ENCODE measurements at places on chromosomes 11 and 22.

DNA sequence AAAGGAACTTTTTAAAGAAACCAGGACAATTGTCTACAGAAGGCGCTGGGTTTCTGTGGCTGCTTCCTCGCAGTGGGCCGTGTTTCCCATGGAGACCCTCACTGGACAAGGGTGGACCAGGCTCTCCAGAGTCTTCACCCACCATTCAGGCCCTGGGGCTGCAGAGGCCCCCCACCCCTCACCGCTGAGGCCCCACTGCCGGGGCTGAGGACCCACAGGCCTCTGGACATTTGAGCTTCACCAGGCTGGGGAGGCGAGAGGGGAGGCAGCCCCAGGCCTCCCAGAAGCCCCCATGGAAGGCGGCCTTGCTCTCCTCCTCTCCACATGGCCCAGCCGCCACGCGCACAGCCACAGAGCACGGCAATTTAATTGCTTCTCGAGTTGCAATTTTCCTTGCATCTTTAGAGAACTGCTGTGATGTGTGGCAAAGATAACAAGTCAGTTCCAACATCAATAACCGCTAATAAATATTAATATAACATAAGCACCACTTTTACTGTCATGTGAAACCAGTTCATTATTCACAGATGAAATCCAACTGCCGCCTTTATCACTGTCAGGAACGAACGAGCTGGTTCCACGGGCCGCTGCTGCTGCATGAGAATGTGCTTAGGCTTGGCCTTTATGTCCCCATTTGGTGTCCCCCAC, 81.0 kb downstream of the PHF21B start:
- DNase-seq, result no peak

- DNase-seq, result no peak
These were observed 673.3 kb downstream of the CNTN5 start for GRCh38 chr11:99693941-99694492.

- no peak for DNase-seq
These were observed 11.0 kb downstream of the SULT4A1 start for GRCh38 chr22:43851058-43851978.

GRCh38 chr22:20867179-20868024, 8.6 kb downstream of the SNAP29 start:
- DNase-seq, result no peak

- DNase-seq, result no peak
These were observed 540.8 kb downstream of the SOX6 start for GRCh38 chr11:15815246-15816195.

GRCh38 chr11:80350541-80350940, 909.7 kb upstream of the TENM4 start:
- DNase-seq, result no peak

DNA sequence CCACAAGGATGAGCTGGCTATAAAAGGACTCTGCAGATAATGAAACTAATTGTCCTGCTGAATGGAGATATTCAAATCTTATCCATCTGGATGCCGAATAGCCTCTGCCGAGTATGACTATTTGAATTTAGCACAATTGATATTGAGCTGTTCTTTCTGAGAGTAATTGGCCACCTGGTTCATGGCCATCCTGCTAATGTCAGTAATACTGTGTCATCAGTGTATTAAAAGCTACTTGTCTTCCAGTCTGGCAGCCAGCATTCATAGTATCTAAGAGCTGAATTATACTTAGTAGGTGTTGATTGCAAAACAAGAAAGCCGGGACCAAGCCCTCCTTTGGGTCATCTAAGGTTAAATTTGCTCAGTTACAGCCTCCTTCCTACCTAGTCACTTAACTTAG, 310.7 kb upstream of the NCAM1 start:
- DNase-seq, result no peak

- no peak for DNase-seq
These were observed 220.8 kb downstream of the RAB38 start for GRCh38 chr11:87954476-87954875.

DNA sequence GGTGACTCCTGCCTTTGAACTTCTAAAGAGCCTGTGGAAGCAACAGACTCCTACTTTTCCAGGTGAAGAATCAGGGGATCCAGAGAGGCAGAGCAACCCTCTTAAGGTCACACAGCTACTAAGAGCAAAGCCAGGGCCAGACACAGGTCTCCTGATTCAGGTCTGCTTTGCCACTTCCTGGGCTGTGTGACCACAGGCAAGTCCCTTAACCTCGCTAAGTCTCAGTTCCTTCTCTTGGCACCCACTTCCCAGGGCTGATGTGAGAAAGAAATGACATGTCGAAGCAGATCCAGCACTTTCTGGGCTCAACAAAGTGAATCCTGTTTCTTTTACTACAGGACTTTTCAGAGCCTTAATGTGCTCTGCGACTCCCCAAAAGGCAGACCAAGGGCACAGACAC, 30.2 kb downstream of the UQCR10 start:
- DNase-seq, result no peak

GRCh38 chr11:115241899-115242298, 262.3 kb downstream of the CADM1 start:
- no peak for DNase-seq

GRCh38 chr11:11211888-11212287, 141.2 kb downstream of the CSNK2A3 start:
- no peak for DNase-seq

DNA sequence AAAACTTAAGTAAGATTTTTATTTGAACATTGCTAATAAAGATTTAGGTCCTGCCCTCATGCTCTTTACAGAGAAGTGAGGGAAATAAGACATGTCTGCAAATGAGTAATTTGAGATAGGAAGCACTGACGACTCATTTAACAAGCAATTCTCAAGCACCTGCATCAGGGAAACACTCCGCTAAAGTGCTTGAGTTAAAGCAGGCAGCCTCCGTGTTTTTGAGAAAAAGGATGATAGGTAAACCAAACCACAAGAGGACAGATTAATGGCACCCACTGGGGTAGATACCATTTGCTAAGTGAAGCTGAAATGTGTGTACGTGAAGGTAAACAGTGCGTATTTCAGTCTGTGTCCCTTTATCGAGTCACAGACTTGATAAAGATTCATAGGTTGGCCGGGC, 184.6 kb upstream of the CARD18 start:
- no peak for DNase-seq

DNA sequence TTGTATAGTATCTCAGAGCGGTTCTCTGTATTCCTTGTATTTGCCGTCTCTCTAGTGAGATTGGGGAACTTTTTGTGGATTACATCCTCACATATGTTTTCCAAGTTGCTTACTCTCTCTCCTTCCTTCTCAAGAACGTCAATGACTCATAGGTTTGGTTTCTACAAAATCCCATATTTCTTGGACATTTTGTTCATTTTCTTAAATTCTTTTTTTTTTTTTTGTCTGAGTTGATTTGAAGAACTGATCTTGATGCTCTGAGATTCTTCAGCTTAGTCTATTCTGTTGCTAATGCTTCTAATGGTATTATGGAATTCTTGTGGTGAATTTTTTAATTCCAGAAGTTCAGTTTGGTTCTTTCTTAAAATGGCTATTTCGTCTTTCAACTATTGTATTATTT, 28.4 kb upstream of the SLN start:
- no peak for DNase-seq

DNA sequence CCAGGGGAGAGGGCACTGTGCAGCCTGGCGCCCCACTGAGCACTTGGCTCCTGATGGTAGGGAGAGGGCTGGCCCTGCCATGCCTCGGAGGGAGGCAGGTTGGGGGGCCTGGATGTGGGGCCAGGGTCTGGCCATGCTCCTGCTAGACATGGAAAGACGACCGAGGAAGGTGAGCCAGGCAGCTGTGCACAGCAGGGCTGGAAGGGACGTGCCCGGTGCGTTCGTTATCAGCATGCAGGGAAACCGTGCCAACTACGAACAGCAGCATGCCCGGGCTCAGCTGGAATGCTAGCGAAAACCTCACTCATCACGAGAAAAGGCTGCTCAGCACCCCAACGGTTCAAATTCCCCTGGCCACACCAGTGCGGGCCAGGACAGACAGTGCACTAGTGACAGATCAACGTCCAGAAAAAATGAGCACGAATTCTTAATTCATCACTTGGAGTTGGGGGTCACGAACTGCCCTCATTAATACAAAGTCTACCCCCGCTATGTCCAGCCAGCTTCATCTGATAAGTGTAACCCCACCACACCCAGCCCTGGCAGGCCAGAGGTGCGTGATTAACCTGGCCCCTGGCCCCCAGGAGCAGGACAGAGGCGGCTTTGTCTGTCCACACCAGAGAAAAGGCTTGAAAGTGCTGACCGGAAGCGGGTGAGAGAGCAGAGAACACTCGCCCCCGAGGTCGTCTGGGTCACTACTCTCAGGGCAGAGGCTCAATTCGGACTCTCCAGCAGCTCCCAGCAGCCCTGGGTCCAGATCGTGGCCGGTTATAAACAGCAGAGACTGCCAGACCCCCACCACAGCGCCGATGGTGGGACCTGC, 84.2 kb downstream of the CELSR1 start:
- DNase-seq, result no peak

DNA sequence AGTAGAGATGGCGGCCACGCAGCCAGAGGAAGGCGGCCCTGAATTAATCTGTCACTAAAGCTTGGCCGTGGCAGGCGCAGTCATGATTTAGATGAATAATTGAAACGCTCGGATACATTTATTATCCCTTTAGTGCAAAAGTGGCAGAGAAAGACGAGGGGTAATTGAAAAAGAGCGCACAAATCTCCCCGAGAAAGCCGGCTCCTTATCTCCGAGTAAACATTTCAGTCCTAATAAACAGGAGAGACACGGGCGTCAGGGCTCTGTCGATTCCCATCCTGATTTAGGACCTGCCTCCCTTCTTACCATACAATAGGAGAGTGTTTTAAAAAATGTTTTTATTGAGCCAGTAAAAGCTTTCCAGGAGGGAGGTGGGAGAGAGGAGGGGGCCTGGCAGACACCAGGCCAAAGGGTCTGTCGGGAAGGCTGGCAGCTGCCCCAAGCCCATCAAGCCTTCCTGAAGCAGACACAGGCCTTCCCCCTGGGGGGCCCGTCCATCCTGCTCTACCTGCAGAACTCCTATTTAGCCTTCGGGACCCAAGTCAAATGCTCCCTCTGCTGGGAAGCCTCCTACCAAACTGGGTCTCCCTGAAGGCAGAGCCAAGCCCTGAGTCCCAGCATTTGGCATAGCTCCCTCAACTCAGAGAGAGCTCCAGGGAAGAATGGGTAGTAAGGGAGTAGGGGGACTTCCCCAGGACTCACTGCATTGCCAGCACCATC, 22.8 kb downstream of the OTUB1 start:
- DNase-seq, result no peak

GRCh38 chr22:38923463-38924346, 33.7 kb upstream of the APOBEC3A start:
- DNase-seq, result no peak

DNA sequence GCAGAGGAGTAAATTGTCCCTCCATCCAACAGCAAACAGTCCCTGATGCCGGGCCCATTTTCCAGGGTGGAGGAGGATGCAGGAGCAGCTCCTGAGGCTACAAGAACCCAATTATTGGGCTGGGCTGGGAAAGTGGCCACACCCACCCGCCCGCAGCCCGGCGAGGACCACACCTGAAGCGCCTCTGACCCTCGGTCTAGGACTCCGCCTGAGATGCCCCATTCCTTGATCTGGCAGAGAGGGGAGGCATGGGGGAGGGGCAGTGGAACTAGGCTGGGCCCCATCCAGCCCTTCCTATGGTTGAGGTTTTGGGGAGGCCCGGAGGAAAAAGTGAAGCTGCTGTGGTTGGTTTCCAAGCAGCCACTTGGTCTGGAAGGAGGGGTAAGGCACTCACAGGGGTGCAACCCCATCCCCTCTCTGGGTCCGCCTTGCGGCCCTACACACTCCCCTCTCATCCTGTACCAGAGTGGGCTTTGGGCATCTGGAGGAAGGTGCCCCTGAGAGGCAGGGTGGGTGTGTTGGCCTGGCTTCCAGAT, 2.4 kb upstream of the LGALS1 start:
- DNase-seq, result no peak

GRCh38 chr22:19827341-19828034, 27.2 kb downstream of the GNB1L start:
- DNase-seq, result no peak

- DNase-seq, result no peak
These were observed 53.5 kb downstream of the ISX start for GRCh38 chr22:35119494-35119893.

DNA sequence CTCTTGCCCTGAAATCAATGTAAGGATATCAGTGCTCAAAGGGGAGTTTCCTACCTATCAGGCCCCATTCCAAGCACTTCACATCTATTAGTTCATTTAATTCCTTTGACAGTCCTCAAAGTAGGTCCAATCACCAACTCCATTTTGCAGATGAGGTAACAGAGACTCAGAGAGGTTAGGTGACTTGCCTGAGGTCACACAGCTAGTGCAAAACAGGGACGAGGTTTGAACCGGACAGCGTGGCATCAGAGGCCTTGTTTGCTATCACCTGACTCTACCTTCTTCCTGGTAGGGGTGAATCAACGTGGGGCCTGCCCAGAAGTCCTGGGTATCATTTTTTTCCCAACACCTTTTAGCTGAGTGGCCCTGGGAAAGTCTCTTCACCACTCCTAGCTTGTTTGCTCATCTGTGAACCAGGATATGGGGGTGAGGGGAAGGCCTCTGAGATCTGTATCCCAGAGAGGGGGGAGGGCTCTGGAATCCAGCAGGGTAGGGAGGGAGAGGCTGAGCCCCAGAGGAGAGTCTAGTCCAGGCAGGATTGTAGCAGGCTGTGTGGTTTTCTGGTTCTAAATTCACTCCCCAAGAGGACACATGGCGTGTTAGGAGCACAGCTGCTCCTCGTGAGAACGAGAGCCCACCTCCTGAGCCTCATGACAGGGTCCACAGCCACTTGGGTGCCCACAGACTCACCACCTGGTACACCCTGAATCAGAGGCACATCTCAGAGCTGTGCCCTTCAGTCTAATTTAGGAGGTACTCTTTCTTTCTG, 174.7 kb downstream of the MN1 start:
- DNase-seq, result no peak
